ENCODE measurements at places on chromosomes 12 and 14.

DNA sequence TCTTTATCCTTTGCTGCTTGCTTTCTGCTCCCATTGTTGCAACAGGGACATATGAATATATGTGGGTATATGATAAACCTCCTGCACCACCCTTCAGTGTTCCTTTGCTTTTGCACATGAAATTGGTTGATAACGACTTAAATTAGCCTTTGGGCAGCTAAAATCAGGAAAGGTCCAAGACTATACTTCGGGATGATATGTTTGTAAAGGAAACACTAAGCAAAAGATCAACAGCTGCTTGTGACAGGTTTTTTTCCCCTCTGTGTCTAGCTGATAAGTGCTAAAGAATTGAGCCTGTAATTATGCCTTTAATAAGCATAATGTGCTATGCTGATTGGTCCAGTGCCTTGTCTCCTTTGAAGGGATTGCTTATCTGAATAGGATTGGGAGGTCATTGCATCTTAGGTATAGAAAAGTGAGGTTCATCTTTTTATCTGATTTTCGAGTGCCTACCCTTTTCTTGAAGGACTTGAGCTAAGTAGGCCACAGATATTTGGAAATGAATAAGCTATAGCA lies 59.4 kb downstream of the PPHLN1 start:
- DNase-seq, result no peak

DNA sequence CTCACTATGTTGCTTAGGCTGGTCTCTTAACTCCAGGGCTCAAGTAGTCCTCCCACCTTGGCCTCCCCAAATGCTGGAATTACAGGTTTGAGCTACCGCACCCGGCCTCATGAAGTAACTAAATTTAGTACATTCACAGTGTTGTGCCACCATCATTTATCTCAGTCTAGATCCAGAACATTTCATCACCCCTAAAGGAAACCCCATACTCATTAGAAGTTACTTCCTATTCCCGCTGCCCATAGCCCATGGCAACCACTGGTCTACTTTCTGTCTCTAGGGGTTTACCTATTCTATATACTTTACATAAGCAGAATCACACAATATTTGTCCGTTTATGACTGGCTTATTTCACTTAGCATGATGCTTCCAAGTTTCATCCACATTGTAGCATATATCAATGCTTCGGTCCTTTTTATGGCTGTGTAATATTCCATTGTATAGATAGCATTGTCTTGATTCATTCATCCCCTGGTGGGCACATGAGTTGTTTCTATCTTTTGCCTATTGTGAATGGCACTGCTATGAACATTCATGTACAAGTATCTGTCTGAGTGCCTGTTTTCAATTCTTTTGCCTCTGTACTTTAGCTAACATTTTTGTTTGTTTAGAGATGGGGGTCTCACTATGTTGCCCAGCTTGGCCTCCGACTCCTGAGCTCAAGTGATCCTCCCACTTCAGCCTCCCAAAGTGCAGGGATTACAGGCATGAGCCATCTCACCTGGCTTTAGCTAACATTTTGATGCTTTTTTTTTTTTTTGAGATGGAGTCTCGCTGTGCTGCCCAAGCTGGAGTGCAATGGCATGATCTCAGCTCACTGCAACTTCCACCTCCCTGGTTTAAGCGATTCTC lies 10.2 kb upstream of the SH2B3 start:
- DNase-seq, result no peak

DNA sequence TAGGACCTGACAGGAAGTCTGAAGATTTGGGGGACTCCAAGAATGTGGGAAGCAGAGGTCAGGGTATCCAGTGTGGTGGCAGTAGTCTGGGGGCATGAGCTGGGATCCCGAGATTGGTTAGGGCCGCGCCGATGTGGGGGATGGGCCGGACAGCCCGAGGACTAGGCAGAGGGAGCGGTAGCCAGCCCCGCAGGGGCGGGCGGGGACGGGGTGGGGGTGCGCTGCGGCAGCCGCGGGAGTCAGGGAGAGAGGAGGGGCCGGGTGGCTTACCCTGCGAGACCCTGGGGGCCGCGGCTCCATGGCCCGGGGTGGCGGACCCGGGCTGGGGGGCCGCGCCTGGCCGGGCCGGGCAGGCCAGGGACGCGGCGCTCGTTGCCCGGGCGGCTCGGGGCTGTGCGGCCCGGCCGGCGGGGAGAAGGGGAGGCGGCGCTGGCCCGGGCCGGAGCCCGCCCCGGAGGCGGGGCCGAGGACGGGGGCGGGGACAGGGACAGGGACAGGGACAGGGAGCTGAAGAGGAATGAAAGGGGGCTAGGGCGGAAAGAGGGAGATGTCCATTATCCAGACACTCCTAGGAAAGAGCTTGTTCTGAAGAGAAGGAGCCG lies 5.6 kb downstream of the ZNF385A start:
- DNase-seq, result peak; percentile 77

DNA sequence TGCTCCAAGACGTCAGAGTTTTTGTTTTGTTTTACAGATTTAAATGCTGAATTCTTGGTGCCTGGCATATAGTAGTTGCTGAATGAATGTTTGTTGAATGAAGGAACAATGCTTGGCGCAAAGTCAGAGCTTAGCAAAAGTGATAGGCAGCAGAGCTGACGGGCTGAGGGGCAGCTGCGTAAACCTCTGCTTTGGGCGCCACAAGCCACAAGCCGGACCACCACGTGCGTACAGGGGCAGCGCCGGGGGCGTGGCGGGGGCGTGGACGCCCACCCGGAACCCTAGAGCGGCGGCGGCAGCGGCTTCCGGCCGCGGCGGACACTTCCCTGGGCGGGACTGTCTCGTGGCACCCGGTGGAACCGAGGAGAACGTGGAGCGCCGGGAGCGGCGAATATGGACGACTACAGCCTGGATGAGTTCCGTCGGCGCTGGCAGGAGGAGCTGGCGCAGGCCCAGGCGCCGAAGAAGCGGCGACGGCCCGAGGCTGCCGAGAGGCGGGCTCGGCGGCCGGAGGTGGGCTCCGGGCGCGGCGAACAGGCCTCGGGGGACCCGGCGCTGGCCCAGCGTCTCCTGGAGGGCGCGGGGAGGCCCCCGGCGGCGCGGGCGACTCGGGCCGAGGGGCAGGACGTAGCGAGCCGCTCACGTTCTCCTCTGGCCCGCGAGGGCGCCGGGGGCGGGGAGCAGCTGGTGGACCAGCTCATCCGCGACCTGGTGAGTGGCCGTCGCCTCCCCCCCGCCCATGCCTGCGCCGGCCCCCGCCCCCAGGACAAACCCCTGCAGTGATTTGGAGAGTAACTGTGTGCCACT lies at the start of gene FBXW8:
FBXW8 (plus strand) TSS at position 306 of the 807 bp plus-strand sequence; CDS start at position 394, 88 bp downstream.
- DNase-seq, result peak; percentile 94

- DNase-seq, result no peak
Observed at GRCh38 chr12:10705655-10706054, 17.5 kb downstream of the YBX3 start.

DNA sequence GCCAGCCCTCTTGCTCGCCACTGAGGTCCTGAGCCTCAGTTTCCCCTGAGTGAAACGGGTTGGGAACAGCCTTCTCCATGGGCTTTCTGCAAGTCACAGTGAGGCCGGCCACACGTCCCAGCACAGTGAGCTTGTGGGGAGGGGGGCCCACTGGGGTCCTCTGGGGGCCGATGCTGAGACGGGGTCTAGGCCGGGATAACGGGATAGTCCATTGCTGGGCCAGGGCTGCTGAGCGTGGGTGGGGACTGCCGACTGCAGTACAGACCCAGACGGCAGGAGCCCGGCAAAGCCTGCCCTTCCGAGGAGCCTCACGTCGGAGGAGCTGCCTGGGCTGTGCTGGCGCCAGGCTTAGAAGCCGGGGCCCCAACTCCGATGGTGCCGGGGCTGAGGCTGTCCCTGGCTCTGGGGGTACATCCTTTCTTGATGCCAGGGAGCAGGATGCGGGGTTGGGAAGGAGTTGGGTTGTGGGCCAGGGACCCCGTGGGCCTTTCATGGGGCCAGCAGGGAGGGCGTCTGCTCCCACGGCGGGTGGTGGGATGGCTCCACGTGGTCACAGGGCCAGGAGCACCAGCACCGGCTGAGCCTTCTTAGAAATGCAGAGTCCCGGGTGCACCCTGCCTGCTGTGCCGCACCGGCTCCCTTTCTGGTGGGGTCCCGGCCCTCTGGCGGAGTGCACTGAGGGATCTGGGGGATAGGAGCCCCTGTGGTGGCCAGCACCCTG lies 24.2 kb downstream of the NOC4L start:
- no peak for DNase-seq

DNA sequence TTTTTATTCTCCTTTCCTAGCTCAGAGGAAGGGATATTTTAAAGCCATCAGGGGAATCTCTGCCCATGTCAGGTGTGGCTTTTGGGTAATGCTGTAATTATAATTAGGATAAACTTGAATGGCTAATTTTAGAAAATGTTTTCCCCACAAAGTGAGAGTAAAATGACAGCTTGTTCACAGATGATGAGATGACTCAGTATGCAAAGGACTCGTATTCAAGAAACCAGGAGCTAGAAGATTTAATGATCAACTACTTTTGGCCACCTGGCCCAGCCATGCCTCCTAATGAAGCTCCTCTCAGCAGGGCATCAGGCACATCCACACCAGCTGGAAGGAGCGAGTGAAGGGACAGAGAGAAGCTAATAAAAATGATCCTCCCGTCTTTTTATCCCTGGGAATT lies 29.0 kb upstream of the PLEKHG7 start:
- no peak for DNase-seq

- DNase-seq, result no peak
Observed at GRCh38 chr12:3962631-3963483, 89.7 kb upstream of the PARP11 start.
